ENCODE measurements at places on chromosomes 7 and 10.

DNA sequence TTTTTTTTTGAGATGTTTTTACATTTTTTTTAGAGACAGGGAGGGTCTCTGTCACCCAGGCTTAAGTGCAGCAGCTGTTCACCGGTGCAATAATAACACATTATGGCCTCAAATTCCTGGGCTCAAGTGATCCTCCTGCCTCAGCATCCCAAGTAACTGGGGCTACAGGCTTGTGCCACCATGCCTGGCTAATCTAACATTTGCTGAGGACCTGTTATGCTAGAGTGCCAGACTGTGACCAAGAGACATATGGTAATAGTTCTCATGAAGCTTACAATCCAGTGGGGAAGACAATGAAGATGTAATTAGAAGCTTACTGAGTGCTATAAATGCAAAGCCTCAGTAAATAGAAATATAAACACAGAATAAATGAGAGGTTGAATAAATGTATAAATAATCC is 17.6 kb upstream of the ORC5 start:
- DNase-seq, result no peak

- DNase-seq, result no peak
Measured at GRCh38 chr7:1531979-1532455, 1.5 kb downstream of the MAFK start.

DNA sequence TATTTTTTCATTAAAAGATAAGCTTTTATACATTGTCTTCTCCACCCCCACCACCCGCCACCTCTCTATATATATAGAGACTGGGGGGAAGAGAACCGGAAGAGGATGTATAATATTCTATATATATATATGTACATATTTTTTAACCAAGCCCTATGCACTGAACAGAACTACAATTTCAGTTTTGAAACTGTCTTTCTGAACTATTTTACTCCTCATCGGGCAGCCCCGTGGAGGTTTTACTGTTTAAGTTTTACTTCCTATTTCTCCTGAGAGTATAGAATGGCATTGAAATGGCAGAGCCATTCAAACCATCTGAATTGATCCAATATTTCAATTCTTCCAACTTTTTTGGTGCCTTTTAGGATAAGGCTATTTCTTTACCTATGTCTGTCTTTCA is 1047.1 kb downstream of the NRG3 start:
- no peak for DNase-seq

DNA sequence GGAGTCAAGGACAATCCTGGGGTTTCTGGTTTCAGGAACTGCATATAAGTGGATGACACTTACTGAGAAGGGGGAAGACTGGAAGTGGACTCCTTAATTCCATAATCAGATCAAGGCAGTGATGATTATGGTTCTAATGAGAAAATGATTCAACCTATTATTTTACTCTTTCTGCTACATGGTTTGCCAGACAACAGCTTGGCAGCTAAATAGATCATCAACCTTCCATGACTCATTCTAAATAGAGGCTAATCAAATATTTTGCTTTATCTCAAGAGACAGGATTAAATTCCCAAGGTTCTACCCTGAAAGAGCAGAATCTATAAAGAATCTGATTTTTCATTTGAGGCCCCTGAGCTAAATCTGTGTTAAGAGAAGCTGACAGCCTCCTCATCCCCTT is 46.3 kb downstream of the CNNM1 start:
- DNase-seq, result no peak

- DNase-seq, result no peak
Measured at GRCh38 chr7:155930061-155930460, 117.8 kb upstream of the SHH start.

DNA sequence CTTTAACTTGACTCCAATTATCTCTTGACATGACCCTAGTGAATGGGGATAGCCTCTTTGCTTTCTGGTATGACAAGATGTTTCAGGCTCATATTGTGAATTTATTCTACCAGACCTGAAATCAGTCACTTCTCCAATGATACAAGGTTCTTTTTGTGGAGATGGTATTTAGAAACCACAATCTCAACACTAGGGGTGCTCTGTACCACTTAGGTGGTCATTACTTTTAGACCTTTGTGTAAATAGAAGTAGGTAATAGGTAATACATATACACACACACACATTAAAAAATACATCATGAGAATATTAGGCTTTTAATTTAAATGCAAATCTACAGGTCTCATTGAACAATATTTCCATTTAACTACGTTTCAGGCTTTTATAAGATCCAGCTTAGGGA is 199.0 kb upstream of the RHOBTB1 start:
- DNase-seq, result no peak

GRCh38 chr7:97639036-97639435 is 92.8 kb upstream of the TAC1 start:
- DNase-seq, result no peak

DNA sequence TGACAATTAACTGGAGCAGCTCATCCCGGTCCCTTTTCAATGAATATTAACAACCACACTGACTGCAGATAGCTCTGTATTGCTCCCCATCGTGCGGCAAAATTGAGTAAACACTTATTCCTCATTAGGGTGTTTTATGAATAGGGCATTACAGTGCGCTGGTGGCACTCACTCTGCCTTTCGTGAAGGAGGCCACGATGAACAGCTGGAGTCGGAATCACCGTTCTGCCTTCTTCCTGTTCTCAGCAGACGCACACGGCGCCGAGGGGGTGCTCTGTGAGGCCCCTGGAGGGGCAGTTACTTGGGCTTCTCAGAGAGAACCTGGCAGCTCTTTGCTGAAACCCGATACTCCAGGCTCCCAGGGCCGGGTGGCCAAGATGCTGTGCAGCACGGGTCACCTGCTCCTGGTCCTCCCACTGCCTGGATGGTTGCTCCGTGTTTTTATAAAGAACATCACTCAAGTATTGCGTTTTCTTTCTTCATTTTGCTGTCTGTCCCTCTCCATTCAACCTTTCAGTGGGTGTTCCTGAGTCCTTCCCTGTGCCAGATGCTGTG is 241.9 kb downstream of the GLRX3 start:
- DNase-seq, result no peak
